MCF 10A (cell line): ENCODE measurements at places on chromosomes 12 and 14. TPM values are rescaled to one million over a fixed set of nuclear protein-coding genes. Genes with fewer than 3 reads are reported as not detected.

- DNase-seq = no peak
Observed at GRCh38 chr12:20696181-20696905, 1.2 kb downstream of the SLCO1C1 start.

DNA sequence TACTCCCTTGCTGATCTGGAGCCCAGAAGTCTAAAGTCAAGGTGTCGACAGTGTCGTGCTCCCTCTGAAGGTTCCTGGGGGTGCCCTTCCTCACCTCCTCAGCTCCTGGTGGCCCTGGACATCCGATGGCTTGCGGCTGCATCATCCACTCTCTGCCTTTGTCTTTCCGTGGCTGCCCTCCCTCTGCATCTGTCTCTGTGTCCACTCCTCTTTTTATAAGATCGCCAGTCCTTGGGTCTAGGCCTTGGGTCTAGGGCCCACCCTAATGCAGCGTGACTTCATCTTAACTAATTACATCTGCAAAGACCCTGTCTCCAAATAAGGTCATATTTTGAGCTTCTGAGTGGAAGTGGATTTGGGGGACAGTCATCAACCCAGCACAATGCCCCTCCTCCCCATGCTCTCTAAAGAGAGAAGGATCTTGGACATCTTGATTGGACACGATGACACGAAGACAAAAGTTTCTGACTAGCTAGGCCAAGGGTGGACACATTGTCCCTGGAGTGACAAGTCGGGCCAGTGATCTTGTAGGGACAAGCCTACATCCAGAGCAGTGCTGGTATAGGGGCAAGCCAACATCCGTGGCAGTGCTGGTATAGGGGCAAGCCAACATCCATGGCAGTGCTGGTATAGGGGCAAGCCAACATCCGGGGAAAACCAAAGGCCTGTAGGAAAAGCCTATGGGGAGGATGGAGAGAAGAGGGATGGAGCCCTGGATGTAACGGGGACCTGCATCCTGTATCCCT is 93.9 kb upstream of the DIO3 start:
- no peak for DNase-seq

GRCh38 chr14:104392396-104393198 is 187.0 kb upstream of the C14orf180 start:
- DNase-seq = no peak

DNA sequence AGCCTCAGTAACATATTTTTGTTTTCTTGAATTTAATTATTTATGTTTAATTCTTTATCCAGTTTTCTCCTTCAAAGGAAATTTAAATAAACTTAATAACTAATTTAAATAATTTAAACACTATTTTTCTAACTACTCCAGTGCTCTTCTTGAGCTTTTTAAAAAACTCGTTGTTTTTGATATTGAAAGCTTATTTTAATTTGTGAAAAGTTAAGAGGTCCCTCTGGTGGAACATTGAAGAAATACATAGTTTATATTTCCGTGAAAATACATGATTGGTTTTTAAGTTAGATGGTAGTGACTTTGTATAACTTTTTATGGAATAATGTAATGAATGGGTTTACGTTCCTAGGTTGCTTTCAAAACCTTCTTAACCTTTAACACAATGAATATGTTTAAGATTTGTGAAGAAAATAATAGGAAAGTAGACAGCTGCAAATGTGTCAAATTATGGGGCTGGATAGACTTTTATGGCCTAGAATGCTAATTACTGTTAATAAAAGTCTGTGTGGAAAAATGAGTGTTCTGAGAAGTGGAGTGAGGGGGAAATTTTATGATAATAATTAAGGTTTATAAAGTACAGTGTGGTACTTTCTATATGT is 45.9 kb upstream of the MSRB3 start:
- peak; percentile 28 for DNase-seq

DNA sequence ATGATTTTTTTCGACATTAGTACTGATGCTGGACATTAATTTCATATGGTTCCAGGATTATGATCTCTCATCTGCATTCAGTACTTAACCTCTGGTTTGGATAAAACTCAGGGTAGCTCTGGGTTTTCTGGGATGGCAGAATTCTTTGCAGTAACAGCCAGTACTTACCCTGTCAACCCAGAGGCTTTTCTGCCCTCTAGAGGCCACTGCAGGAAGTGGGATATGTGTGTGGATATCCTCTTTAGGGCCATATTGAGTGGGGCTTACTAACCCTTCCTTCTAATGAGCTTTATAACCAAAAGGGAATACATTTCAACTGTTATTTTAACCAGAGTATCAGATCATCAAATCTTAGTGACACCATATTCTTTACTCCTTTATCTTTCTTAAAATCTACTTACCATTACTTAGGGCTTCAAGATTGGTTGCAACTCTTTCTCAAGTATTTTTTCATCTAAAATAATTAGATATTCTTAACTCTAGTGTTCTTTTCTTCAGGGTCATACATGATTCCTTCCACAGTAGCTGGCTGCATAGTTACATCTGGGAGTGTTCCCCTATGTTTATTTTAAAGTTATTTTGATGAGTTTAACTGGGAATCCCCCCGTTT is 488.0 kb upstream of the STXBP6 start:
- no peak for DNase-seq

DNA sequence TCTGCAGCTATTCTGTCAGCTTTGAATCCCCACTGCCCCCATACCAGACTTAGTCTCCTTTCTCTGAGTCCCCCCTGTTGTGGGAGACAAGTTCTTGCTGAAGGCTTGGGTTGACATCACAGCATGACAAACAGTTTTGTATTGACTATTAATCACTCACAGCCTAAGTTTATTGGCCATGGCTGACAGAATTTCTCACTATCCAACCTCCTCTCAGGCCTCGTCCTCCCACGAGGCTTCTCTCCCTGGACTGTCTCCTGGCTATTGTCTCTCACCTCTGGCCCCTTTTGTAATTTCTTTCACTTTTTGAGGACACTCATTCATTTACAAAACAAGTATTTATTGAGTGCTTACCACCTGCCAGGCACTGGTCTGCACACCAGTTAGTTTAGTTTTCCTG is 35.2 kb upstream of the DCD start:
- DNase-seq = no peak

DNA sequence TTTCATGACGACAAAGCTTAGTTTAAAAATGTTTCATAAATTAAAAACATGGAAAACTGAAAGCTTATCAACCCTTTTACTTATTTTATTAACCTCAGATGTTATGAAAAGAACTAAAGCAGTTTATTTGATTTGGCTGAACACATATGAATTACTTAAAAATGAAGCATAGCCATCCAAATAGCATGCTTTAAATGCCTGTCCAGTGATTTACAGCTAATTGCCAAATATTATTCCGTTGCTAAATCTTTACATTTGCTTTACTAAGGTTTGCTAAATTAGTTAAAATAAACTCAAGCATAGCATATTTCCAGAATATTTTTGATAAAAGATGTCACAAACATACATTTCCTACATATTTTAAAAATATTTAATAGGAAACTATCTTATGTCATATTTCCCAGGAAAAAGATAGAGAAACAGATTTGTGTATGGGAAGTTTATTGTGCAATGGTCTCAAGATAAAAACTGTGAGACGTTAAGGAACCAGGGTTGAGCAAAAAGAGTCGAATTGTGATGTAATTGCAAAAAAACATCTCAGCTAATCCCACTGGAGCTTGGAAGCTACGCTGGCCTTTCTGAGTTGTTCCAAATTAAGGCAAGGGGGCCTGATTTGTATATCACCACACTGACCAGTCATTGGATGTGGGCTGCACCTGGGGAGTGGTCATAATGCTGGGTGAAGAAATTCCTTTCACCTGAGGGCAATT is 25.8 kb downstream of the GPR135 start:
- peak; percentile 46 for DNase-seq

DNA sequence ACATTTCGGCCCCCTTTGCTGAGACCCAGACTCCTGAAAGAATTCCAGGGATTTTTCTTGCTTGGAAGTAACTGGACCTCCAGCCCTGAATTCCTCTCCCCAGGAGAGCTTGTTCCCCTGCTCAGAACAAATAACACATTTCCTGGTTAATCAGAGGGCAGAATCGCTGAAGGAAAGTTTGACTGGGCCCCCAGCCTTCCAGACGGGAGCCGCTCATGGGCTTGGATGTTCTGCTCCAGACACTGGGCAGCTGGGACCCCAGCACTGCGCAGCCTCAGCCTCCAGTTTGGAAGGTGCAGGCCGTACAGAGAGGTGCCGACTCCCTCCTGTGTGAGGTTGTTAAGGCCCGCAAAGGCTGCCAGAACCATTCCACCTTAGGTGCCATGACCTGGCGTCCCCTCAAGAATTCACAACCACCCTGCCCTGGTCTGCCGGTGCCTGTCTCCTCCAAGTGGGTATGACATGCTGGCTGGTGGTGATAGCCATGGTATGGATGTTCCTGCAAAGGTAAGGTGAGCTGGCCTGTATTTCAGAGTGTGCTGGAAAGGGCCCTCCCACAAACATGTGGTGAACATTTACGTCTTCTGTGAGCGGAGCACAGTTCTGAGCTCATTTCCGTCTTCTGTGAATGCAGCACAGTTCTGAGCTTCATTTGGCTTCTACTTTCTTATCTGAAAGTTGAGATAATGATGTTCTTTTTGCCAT is 5.1 kb upstream of the LTBP2 start:
- peak; percentile 26 for DNase-seq

DNA sequence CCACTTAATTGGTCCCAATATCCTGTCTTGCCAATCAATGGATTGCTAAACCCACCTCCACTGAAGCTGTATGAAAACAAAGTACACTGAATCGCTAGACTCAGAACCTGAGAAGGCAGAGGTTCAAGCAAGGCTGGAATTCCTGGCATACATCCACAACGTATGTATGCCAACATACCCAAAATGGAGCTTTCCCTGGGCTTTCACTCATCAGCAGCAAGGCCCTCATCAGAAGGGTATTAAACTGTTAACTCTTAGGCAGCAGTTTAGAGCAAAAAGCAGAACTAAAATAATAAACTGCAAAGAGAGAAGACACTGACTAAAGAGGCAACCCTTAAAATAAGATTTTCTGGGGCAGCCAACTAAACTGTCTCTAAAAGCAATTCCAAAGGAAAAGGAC is 13.6 kb downstream of the MED13L start:
- no peak for DNase-seq

- DNase-seq = peak; percentile 9
Observed at GRCh38 chr12:91781114-91781513, 364.5 kb downstream of the BTG1 start.

DNA sequence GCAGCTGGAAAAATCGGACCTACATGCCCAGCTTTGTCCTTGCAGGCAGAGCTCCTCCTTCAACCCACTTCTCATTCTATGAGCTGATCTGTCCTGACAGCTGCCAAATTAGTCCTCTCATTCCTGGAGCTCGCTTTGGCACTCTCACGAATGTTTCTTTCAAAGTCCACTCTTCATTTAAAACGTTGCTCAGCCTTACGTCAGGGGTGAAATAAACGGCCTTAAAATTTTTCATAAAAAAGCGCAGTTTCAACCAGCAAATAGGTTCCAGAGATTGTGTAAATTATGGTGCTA is 120.9 kb upstream of the HIF1A start:
- no peak for DNase-seq

GALNT8 gene
- not detected in 2 replicates for total RNA-seq

GPR132 gene
- 0.42 TPM in 1 of 2 replicates, not detected in the other for total RNA-seq

GALNT6 gene
- total RNA-seq = 24.8 and 27.6 TPM in 2 replicates
